ENCODE measurements at places on chromosomes 12 and 14.

DNA sequence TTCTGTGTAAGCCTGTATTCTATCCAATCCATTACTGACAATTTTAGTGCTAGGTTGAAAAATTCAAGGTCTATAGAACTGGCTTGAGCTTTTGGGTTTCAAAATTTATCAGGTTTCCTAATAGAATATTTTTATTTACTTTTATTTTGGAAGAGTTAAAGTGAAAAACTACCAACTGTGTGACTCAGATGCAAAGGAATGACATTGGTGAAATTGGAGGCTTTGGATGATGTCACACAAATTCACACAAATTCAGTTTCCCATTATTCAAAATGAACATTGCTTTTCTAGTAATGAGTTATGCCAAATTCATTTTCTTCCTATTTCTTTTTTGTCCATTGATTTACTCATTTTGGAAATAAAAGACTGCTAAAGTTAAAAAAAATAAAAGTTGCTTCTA lies 186.9 kb downstream of the ALX1 start:
- no peak for DNase-seq

DNA sequence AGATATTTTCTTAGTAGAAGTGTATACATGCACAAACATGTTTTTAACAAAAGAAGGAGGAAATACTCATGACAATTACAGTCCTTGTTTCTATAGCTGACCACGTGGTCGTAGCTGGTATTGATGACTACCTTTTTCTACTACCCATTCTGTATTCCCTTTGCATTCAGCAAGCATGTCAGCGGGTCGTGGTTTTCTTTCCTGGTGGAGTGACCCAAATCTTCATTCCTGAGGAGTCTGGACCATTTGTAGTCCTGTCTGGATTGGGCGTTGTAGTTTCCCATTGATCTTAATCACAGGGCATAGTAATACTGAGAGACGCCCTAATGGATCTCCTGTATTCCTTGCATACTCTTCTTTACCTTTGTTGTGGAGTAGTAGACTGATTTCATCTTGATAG lies 472.1 kb upstream of the RGS6 start:
- no peak for DNase-seq

DNA sequence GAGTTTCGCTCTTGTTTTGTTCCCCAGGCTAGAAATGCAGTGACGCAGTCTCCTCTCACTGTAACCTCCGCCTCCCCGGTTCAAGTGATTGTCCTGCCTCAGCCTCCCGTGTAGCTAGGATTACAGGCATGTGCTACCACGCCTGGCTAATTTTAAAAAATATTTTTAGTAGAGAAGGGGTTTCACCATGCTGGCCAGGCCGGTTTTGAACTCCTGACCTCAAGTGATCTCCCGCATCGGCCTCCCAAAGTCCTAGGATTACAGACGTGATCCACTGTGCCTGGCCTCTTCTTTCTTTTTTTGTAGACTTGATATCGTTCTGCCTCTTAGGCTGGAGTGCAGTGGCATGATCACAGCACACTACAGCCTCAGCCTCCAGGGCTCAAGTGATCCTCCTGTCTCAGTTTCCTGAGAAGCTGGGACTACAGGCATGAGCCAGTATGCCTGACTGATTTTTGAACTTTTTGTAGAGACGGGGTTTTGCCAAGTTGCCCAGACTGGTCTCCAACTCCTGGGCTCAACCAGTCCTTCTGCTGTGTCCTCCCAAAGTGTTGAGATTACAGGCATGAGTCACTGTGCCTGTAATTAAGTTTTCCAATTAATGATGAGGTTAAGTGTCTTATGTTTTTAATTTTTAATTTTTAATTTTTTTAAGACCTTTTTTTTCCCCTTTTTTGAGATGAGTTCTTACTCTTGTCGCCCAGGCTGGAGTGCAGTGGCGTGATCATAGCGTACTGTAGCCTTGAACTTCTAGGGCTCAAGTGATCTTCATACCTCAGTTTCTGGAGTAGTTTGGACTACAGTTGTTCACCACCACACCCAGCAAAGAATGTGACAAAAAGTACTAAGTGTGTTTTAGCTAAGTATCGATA lies 10.2 kb downstream of the RCOR1 start:
- no peak for DNase-seq

DNA sequence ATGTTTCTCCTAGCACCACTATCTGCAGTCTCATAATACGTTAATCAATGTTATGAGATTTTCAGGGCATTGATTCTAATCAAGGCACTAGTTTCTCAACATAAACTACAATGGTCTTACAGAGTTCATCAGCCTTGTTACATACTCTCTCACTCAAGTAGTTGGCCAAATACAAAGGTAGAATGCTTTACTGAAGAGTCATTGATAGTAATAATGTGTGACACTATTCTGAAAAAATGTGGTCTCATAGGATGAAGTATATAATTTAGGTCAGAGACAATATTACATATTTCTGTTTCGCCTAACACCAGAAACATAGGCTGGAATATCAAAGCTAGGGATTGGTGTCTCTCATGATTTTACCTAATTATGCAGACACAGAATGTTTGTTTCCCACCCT lies 35.2 kb upstream of the MDGA2 start:
- no peak for DNase-seq

DNA sequence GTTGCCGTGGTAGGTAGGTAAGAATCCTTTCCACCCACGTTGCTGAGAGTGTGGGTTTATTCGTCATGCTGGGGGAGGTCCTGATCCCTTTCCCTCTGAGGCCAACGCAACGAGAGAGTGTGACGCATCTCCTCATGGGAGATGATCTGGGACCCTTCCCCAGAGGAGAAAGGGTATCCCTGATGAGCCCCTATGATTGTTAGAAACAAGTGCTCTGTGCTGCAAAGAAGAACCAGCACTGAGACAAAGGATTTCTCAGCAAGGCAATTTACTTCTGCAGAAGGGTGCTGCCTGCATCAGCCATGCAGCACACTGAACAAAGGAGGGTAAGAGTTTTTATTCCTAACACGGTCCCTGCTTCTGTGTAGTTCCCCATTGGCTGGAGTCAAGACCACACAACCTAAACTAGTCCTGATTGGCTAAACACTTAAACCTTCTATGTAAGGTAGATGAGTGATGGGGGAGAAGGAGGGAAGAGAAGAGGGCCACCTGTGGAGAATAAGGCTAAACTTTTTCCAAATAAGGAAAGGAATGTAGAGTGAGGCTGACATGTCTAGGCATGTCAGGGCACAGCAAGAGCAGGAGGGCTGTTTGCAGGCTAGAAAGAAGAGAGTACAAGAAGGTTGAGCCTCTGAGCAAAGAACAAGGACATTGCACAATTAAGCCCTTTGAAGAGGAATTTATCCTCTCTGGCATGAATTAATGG lies 21.3 kb downstream of the CLEC2A start:
- DNase-seq: no peak

- no peak for DNase-seq
Measured at GRCh38 chr12:54680374-54680773, 32.2 kb upstream of the DCD start.

DNA sequence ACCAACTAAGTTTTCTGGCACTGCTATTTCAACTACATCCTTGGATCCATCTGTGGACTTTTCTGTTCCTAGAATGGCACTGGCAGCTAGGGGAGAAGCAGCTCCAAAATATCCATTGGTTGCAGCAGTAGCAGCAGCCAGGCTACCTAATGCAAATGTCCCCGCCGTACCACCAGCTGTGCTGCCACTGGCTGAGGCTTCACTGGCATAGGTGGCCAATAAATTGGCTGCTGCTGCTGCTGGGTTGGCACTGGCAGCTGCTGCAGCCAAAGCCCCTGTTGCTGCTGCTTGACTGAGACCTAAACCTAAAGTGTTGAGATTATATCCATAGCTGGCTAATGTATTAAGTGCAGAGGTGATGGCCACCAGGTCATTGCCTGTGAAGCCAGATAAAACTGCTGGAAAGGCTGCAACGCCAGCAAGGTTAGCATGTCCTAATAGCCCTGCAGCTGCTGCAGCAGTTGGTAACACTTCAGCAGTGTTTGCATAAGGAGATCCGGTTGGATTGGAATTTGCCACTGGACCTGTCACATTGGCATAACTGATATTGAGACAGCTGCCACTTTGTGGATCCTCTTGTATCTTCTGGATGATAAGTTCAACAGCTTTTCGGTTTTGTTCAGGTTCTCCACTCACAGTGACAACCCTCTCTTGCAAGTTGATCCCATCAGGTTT lies 149.5 kb downstream of the NOVA1 start:
- DNase-seq: no peak
